ENCODE measurements at places on chromosomes 7 and 10. TPM values are rescaled to one million over a fixed set of nuclear protein-coding genes. Genes with fewer than 3 reads are reported as not detected.

The PROSER2 gene
- 1.2 TPM for total RNA-seq

GRCh38 chr10:14605231-14605925 is 169.3 kb downstream of the FAM107B start:
- DNase-seq: no peak

GRCh38 chr10:74794531-74794930 is 31.9 kb upstream of the KAT6B start:
- no peak for DNase-seq

DNA sequence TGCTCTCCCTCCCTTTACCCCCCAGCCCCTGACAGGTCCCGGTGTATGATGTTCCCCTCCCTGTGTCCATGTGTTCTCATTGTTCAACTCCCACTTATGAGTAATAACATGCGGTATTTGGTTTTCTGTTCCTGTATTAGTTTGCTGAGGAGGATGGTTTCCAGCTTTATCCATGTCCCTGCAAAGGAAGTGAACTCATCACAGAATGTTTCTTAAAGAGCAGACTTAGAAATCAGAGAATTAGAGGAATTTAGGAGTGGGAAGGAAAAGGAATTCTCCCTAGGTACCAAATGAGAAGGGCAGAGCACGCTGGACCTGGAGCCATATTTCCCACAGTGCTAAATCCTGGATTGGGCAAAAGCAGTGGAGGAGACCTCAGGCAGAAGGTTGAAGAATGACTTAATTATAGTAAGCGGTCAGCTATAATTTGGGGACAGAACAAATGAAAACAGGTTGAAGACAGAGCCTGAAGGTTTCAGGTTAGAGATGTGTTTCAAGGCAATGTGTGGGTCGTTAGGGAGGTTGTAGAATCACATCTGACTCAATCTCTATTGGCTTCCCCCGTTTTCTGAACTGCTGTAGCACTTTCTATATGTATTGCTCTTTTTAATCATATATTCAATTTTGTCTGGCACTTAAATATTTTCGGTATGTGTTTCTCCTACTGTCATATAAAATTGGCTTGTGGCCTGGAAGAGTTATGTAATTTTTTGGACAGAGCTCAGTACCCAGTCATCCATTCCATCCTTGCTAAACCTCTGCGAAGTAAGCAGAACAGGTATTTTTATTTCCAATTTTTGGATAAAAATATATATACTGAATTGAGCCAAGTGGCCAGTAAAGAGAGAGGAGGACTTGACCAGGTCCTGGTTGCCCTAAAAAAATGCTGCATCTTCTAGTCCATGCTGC is 210.5 kb upstream of the KLF6 start:
- DNase-seq: no peak

GRCh38 chr10:10930979-10931743 is 86.5 kb upstream of the CELF2 start:
- DNase-seq: no peak

The SLC18A3 gene
- total RNA-seq: not detected

DNA sequence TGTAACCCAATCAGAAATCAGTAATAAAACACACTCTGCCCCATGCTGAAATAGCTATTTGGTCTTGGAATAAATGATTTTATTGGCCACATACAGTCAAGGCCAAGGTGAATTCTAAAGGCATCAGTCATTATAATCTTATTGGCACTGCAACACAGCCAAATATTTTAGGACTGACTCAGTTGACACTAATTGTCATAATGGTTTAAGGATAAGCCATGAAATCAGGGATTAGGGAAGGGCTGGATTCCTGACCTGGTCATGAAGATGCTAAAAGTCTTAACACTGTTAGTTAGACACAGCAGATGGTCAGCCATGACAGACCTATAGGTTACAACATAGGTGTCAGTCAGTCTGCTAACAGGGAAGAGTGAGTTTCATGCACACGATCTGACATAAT is 330.3 kb upstream of the NPSR1 start:
- no peak for DNase-seq

DNA sequence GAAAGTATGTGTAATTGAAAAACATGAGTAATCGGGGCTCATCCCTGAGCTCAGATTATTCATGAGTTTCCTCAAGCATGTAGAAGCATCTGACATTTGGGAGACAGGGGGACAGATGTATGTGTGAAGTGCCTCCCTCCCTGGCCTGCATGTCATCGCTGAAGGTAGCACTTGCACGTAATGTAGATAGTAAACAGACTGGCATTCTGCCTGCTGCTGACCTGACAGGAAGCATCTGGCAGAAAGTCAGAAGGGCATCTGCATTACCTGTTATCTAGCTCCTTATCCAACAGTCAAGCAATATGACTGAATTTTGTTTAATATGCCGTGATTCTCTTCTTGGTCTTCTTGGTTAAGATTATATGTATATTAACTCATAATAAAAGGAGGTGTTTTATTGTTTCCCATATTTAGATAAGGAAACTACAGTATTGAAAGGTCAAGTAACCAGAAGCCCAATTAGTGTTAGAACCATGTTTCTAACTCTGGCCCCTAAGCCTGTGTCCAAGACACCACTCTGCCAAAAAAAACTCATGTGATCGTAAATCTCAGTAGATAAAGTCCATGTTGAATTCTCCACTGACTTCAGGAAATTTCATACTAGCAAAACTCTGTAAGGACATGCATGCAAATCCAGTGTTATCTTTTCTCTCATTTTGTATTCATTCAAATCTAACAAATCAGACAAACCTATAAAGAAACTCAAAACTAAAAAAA is 918.1 kb upstream of the MBL2 start:
- DNase-seq: no peak

The HYAL4 gene
- not detected for total RNA-seq

The VWA2 gene
- total RNA-seq: not detected

The ARHGEF5 gene
- 3.8 TPM for total RNA-seq

- DNase-seq: no peak
These were observed 93.6 kb upstream of the PCBD1 start for GRCh38 chr10:70981936-70982335.

DNA sequence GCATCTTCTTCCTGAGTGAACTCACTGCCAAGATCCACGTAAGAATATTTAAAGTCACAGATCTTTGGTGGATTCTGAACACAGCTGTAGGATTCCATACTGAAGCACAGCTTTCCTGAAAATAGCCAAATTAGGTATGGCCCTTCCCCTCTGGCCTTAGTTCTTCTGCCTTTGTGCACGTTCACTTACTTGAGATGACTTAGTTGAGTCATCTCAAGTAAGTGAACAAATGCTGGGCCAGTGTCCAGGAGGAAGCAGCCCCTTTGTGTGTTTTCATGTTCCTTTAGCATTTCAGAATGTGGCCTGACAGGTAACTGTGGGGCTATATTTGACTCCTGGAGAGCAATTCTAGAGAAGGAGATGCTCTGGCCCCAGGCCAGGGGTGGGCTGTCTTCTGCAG is 51.5 kb downstream of the CCNY start:
- DNase-seq: no peak

DNA sequence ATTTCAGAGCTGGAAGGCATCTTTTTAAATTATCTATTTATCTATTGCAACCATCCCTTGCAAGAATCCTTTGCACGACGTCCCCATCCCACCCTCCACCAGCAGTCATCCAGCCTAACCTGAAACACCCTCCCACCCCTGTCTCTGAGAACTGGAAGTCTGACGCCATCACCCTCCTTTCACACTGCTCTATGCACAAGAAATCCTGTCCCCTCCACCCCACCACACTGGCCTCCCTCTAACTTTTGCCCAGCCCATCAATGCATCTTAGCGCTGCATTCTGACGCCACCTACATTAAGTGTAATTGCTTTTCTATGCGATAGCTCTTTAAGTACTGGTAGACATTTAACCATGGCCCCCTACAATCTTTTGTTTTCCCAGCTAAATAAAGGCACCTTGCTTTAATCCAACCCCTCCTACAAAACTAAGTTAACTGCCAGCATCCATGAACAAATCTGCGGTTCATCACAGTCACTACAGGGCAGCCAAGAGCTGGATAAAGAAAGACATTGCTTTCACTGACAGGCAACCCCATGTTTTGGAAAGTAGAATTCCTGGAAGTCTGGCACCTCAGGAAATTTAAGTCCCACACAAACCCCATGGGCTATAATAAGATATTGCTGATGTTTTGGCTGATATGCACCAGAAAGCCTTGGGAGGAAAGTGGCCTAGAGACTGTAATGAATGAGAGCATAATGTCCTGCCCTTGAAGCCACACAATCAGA is 128.0 kb downstream of the GLI3 start:
- no peak for DNase-seq

DNA sequence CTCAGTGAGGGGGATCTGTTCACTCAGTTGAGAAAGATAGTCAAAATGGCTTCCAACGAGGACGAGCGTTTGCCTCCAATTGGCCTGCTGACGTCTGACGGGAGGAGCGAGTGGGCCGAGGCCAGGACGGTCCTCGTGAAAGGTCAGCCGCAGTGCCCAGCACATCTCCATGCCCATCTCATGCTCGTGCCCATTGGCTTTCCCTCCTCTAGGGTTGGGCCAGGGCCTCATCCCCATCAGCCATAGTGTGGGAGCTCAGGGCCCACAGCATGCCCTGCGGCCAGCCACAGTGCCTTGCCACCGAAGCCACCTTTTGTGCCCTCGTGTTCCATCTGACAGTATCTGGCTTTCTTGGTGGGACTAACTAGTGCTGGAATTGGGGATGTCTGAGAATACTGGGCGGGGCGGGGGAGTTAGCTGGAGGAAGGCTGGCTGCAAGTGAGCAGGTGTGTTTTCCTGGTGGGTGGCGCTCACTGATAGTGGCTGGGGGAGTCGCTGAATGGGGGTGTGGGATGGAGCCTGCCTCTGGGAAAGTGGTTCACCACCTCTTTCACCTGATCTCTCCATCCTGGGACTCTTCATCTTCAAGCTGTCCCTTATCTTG is 13.9 kb downstream of the CHAT start:
- DNase-seq: peak; percentile 37

- no peak for DNase-seq
These were observed 10.7 kb upstream of the FHIP2A start for GRCh38 chr10:114810926-114811325.

DNA sequence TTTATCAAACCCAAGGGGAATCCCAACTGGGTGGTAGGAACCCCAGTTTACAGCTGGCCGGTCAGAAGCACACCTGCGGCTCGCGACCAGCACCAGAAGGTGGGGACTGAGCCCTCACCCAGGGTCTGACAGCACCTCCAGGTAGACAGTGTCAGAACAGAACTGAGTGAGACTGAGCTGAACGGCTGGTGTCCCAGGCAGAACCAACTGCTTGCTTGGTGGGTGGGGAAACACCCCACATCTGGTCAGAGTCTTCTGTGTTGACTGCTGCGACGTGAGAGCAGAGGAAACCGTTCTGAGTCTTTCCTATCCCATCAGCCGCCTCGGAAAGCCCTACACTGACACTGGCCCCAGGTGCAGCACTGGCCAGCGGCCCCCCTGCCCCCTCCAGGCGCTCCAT is 160.7 kb downstream of the MAD1L1 start:
- no peak for DNase-seq

The DNAJC9 gene
- 68.9 TPM for total RNA-seq

The STAG3 gene
- 13.7 TPM for total RNA-seq

The NPY gene
- not detected for total RNA-seq

Data from natural killer cell treated with Interleukin-12 subunit alpha and Interleukin-12 subunit beta and Interleukin-15 and Interleukin-18, amount 100 ng/mL, for 72 hours (primary cell).